ENCODE measurements at places on chromosomes 4 and X.

- DNase-seq = no peak
Observed at GRCh38 chrX:133474574-133474973, 59.3 kb upstream of the GPC4 start.

GRCh38 chr4:51820443-51821234 is 22.3 kb upstream of the DCUN1D4 start:
- DNase-seq = no peak

- no peak for DNase-seq
Observed at GRCh38 chrX:15194146-15194545, 75.7 kb downstream of the ASB9 start.

DNA sequence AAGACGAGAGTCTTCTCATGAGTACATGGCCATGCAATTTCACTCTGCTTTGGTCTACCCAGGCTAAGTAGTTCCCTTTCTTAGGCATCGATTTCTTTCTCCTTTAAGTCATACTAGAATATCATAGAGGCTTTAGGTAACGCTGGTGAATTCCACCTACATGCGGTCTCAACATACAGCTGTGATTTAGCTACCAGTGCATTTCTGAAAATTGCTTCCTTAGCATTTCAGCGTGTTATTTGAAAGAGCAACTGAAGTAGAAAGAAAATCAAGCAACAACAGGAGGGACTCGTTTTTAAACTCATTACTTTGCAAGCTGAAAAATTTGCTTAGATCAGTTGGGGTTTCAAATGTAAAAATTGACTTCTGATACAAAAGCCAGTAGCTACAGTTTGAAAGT is 48.1 kb upstream of the RASGEF1B start:
- no peak for DNase-seq

DNA sequence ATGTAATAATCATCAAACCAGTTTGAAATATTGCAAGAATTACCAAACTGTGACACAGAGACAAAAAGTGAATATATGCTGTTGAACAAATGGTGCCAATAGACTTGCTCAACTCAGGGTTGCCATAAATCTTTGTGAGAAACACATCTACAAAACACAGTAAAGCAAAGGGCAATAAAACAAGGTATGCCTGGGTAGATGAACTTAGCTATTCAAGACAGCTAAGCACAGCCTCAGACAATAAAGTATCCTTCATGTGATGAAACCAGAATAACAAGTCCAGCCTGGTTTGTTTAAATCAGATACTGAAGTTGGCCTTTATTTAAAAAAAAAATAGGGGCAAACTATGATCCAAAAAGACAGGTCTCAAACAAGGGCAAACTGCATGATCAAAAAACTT is 19.2 kb downstream of the LAMTOR3 start:
- DNase-seq = no peak

DNA sequence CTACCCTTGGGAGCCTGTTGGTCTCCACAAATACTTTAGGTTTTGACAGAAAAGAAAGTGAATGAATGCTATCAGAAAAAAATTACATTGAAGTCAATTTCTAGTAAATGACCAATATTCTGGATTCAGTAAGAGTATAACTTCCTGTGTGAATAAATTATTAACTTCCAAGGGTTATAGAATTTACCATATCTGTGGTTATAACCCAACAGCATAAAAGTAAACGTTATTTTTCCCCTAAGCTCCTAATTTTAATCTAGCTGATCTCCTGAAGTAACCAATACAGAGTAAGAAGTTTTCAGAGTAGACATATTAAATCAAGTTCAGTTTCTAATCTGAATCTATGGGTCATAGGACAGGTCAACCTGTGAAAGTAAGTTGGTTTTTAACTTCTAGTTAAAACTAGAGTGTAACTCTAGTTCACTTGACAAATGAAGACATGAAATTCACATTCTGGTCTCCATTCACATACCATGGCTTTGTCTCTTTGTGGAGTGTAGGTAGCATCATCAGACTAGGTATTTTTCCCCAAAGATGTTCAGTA is 22.8 kb downstream of the DTHD1 start:
- DNase-seq = no peak

GRCh38 chrX:109345856-109346255 is 136.0 kb downstream of the GUCY2F start:
- no peak for DNase-seq

DNA sequence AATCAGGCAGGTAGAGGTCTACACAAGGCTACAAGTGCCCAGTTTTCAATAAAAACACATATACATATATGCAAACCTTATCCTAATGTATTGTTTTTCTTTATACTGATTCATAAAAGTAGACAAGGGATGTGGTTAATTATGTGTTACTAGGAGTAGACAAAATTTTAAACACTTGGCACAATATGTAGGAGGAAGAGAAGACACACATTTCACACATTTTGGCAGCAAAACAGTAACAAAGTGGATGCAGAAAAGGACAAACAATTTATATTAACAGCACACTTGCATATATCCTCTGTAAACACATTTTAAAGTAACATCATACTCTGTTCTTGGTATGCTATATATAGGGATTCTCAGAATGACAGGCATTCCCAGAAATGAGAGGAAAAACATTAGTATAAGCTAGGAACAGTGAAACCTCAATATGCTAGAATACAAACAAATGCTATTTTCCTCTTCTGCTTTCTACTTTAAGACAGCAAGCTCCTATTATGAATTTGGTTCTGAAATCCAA is 63.8 kb downstream of the GPRIN3 start:
- DNase-seq = no peak

GRCh38 chr4:139806929-139807328 is 141.3 kb downstream of the MGST2 start:
- DNase-seq = no peak

- DNase-seq = no peak
Observed at GRCh38 chrX:133604801-133605200, 189.5 kb upstream of the GPC4 start.

GRCh38 chr4:37793562-37793961 is 32.9 kb upstream of the PGM2 start:
- no peak for DNase-seq

All from right renal cortex interstitium (tissue), 3 donors.